ENCODE measurements at places on chromosomes 2 and 18.

- no peak for DNase-seq
These were observed 129.7 kb downstream of the CCDC85A start for GRCh38 chr2:56313500-56313921.

DNA sequence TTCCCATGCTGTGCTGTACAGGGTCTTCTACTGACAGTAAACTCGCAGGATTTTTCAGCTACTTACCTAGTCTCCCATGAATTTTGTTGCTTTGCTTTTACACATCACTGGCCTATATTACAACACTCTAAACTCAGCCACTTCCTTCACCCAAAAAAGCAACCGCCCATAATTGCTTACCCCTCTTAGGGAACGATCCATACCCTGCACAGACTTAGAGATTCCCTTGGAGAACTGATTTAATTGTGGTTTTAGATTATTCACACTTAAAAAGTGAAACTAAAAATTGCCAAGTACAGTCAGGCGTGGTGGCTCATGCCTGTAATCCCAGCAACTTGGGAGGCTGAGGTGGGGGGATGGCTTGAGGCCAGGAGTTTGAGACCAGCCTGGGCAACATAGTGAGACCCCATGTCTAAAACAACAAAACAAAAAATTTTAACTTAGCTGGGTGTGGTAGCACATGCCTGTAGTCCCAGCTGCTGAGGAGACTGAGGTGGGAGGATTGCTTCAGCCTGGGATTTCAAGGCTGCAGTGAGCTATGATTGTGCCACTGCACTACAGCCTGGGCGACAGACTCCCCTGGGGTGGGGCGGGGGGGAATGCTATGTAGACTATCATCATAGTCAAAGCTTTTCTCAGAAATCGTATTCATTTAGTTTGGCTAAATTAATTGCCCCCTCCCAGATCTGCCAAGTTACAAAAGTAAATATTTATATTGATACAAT lies 19.3 kb downstream of the MRPL30 start:
- no peak for DNase-seq

- DNase-seq: no peak
These were observed 9.5 kb downstream of the RTTN start for GRCh38 chr18:70195852-70196434.

GRCh38 chr18:27585602-27586173 lies 400.6 kb upstream of the CHST9 start:
- DNase-seq: no peak

DNA sequence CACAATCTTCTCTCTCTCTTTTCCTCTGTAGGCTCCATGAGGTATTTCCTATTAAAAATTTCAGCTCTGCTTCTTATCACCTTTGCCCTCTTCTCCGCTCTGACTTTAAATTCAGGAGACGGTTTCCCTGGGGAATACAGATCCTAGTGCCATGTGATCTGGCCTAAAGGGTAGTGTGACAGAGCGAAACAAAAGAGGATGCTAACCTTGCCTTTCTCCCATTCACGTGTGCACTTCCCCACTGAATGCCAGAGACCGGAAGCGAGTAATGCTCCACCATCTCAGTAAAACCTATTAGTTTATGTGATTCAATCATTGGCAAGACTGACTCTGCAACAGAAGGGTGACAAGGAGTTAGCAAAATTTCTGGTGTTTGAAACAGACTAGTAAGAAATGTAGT lies 358.3 kb downstream of the ZNF521 start:
- DNase-seq: no peak

GRCh38 chr18:59918320-59918755 lies 18.5 kb downstream of the PMAIP1 start:
- peak; percentile 20 for DNase-seq

DNA sequence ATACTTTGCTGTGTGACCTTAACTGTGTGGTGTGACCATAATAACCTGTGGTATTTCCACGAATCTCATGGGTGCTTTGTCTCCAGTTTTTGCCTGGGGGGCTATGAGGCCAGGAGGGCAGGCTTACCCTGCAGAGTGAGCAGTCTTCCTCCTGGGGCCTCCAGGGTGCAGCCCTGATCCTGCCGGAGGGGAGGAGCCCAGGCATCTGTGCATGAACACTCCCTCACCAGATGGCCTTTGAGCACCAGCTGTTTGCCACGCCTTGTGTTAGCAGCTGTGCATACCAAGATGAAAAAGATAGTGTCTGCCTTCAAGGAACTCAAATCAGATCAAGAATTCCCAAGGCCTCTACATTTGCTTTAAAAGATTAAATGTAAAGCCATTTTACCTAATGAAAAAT lies 75.0 kb upstream of the RBM44 start:
- no peak for DNase-seq

DNA sequence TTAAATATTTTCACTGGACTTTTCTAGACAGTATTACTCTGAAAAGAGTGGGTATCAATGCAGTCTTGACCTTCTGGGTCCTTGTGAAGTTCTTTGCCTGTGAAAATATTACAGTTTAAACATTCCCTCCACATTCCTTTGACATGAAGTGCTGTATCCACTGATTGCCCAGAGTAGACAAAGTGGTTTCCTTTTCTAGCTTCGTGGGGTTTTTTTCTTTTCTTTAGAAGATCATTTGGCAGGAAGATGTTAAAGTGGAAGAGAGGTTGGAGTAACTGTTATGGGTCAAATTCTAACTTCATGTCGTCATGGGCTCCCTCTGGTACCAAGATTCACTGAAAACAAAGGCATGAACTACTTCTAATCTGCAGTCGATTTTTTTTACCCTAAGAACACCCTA lies 496.9 kb downstream of the EPHA4 start:
- DNase-seq: no peak

DNA sequence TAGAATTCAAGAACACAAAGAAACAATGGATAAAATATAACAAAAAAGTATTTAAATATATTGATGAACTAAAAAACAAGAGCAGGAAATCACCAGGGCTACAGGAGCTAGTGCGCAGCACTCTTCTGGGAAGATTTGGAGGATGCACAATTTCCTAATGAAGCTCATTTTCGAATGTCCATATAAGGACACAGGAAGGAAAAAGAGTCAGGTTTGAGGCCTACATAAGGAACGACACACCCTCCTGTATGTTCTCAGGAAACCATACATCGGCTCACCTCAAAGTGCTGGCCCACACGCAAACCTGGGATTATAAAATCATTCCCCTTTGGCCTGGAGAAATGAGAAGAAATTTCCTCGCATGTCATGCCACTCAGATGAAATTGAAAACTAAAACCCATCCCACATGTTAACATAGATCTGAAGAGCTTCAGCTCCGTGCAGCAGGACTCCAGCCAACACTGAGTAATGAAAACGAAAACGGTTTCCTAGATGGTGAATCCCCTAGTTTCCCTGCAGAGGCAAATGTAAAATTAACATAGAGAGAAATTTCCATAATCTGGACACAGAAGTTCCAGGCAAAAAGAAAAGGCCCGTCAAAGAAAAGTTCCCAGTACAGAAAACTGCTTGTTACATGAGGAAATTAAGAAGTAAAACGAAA lies 825.8 kb downstream of the SOCS6 start:
- DNase-seq: no peak

DNA sequence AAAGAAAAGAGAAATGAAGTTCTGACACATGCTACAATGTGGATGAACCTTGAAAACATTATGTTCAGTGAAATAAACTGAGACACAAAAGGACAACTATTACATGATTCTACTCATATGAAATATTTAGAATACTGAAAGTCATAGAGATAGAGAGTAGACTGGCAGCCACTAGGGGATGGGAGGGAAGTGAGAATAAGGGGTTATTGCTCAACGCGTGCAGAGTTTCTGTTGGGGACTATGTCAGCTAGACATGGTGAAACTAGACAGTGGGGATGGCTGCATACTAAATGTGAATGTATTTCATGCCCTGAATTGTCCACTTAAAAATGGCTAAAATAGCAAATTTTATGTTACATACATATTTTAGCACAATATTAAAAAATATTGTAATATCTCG lies 108.7 kb upstream of the ATL2 start:
- DNase-seq: no peak

DNA sequence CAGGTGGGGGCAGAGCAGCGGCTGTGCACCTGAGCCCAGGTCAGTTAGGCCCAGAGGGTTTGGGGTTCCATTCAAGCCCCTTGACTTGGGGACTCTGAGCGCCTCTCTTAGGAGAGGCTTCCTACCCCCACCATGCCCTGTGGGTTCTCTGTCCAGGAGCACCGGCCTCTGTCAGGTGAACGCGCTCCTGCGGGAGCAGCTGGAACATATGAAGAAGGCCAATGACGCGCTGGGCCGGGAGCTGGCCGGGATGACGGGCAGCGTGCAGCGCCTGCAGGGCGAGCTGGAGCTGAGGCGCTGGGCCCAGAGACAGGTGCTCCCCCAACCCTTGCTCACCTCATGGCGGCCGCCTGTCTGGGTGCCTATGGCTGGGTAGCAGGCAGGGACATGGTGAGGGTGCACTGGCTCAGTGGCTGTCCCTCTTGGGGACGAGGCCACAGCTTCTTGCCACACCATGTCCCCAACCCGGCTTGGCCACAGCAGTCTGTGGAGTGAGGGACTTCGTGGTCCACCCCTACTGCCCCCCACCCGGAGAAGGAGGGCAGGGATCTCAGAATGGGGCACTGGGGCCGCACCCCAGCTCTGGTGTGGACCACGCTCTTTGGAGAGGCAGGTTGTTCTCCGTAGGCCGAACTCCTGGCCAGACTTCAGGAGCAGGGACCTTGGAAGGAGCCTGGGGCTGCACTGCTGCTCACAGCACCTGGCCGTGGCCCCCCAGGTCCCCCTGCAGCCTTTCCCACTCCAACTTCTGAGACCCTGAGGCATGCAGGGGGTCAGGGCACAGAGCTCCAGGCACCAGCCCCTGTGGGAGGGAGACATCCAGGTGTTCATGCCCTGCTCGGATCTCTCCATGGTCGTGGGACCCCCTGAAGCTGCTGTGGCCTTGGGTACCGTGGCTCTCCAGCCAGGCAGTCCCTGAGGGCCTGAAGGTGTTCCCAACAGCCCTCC lies 19.7 kb downstream of the CROCC2 start:
- DNase-seq: no peak

GRCh38 chr2:70258532-70258875 lies 567 bp downstream of the PCYOX1 start:
- no peak for DNase-seq
